ENCODE measurements at places on chromosomes 5 and 9.

DNA sequence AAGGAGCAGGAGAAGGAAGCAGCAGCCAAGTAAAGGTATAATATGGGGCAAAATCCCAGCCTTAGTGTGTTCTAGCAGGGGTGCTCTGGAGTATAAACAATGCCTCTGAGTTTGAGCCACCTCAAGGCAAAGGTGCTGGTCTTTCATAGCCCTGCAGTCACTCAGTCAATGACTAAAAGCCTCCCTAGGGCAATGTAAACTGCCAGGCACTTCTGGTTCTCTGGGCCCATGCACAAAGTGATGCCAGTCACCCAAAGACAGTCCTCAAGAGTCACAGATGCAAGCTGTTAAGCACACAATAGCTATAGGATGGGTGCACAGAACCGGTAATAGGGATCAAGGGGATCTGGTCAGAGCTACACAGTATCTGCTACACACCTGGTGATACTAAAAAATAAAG, 12.6 kb downstream of the ZBTB5 start:
- no peak for DNase-seq

GRCh38 chr9:89005323-89005722, 14.1 kb downstream of the S1PR3 start:
- DNase-seq: no peak

DNA sequence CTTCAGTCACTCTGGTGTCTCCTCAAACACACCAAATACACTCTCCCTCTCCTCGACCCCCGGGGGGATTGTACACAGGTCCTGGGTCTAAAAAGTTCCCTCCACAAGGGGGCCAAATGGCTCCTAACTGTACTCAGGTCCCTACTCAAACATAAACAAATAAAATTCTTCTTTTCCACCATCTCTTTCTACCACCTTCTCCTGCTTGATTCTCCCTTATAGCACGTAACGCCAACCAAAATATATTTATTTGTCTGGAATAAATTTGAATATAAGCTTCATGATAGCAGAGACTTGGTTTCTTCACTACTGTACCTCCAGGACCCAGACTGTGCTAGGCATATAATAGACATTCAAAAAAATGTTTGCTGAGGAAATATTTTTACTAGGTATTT, 21.4 kb downstream of the ZNF608 start:
- no peak for DNase-seq

GRCh38 chr5:63401436-63402046, 560.7 kb downstream of the HTR1A start:
- peak; percentile 83 for DNase-seq

- DNase-seq: no peak
Measured at GRCh38 chr5:12175914-12176585, 271.8 kb upstream of the CTNND2 start.

DNA sequence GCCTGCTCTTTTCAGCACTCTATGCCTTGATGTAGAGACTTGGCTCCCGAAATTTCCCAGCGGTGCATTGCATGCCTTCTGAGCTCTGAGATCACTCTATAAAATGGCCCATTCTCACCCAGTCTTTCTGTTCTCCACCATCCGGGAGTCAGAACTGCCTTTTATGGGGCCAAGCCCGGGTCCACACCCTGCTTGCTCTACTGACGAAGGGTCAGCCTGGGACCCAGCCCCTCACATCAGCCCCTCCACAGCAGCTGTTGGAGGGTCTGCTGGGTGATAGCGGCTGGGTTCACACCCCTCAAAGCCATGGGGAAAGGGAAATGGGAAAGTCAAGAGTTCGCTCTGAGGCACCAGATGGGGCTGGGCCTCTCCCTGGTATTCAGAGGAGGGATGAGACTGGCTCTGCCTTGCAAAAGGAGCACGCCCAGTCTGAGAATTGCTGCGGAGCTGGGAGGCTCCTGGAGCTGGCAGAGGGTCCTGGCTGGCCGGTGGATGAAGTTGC, 66.0 kb upstream of the ORM1 start:
- no peak for DNase-seq

DNA sequence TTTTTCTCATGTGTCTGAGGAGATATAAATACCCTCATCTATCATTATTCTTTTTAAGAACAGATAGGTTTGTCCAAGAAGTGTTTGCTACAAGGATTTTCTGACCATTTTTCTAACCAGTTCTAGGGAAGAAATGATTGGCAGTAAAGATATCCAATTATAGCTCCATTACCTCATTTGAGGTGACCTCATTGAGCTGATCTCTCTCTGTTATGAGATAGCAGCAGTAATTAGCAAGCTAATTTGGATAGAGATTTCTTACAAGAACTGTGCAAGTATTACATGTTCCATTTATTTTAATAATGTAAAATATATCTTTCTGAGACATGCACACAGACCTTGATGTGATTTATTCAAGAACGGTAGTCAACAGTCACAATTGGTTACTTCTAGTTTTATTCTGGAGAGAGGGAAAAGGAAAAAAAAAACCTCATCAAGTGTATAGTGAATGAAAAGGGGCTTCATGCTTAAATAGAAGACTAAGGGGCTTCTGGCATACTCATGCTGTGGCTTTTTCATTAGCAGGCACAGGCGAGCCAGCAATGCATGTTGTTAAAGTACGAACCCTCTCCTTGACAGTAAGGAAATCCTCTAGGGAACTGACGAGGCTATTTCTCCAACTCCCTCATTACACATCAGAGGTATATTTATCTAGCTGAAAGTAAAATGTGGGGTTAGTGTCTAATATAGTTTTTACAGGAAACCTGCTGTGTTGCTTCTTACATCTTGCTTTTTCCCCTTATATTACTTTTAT, 127.3 kb downstream of the NUDT12 start:
- DNase-seq: no peak

GRCh38 chr5:61595426-61595825, 263.4 kb downstream of the ZSWIM6 start:
- no peak for DNase-seq

DNA sequence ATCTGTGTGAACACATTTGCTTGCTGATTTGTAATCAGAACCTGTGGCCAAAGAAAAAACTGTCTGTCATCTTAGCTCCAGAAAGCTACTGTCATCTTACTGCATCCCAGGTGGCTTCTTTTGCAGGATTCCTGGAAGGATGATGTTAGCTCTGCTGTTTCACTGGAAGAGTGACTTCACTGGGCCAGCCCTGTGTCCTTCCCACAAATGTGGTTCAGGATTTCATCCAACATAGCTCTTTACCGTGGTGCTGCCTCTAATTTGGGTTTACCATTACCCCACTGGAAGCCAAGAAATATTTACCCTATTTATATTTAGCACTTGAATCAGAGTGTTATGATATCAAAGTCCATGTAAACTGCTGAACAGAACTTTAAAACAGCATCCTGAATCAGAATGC, 501.0 kb downstream of the GADD45G start:
- DNase-seq: no peak

GRCh38 chr9:89354471-89354870, 36.2 kb downstream of the SECISBP2 start:
- no peak for DNase-seq

DNA sequence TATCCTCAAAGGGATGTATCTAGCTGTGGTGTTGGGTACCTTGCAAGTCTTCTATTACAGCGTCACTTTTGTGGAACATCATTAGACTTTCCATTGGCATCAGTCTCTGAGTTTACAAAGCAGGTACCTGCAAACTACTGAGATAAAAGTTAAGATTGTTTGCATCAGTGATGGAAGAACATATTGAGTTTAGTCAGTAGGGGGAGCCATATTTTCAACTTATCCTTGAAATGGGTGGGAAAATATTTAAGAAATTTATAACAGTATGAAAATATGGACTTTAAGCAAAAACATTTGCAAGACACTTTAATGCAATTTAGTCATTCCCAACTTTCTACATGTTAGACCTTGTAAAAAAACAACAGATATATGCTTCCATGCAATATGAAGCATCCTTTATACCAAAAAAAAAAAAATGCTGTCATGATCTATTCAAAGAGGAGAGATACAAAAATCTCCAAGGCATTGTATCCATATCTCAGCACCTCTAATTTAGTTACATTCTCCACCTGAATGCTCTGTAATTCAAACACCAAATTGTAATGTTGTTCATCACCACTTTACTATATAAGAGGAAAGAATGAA, 98.6 kb upstream of the ADAMTS19 start:
- DNase-seq: peak; percentile 61

DNA sequence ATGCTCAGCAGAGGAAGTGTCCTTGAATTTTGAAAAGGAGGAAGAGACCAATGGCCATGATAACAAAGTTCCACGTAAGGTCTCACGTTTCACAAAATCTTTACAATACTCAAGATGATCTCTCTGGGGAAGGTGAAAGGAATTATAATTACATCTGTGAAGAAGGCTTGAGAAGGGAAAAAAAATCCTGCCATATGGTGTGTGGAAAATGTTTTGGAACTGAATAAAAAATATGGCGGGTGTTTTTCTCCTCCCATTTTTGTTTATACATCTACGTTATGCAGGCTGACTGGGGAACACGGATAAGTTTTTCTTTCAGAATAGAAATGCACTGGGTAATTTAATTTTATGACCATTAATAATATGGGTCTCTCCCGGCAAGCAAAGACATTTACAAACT, 425.6 kb upstream of the BRINP1 start:
- DNase-seq: no peak

Data from DMS53 (cell line).